ENCODE measurements at places on chromosomes 7 and 10.
A peak's percentile ranks its signal among the peaks of the same experiment; 100 is the strongest.

DNA sequence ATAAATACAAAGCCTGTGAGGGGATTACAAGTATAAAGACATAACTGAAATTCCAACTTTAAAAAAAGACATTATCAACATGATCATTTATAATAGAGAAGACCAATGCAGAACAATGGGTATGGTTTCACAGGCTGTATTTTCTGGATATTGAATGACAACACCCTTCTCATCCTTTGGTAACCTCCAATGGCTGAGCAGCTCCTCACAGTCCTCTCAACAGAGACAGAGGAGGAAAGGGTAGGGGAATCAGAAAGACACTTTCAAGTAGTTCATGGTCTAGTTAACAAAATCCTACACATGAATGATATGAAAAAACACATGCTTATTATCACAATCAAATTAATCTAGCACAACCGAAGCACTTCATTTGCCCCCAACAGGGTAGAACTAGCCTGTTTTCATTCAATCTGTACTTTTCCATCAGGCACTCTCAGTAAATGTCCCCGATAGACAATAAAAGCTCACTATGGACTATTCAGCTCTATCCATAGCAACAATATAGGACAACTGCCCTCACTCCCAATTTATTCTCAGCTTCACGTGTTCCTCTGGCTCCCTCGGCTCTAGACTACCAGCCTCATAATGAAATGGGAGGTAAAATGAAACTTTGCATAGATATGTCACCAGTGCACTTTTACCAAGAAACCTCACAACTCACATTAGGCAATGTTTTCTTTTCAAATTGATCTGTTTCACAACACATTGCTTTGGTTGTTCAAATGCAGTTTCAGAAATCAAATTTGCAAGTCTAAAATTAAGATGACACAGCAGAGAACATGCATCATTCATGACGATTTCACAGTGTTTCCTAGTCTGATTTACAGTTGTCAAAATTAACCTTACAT, 211.4 kb downstream of the THSD7A start:
- DNase-seq, result no peak

DNA sequence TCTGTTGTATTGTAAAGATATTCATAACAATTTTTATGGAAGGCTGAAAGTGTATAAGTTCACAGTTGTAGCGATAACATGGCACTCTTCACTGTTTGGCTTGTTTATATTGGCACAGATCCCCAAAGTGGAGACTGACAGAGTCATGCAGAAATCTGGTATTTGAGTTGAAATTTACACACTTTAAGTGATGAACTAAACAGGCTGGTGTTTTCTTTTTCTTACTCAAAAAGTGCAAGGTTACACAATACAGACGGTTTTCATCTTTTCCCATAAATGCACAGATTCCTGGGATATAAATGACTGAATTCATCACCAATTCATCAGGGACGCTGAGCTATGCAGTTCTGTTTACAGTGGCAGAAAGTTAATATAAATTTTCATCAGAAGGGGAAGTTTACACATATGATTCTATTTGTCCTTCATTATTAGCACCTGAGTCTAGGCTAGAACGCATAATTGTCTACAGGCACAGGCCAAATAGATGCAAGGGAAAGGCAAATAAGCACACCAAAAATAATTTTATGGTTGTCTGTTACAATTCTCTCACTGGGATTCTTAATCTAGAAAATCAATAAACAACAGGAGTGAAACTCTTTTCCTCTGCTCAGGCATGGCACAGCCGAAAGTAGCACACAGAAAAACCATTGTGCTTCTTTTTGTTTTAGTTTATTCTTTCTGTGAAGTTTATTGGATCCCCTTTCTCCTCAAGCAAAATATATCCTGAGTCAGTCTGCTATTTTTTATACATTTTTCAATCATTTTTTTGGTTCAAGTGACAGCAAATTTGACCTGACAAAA, 88.0 kb downstream of the FOXP2 start:
- no peak for DNase-seq

DNA sequence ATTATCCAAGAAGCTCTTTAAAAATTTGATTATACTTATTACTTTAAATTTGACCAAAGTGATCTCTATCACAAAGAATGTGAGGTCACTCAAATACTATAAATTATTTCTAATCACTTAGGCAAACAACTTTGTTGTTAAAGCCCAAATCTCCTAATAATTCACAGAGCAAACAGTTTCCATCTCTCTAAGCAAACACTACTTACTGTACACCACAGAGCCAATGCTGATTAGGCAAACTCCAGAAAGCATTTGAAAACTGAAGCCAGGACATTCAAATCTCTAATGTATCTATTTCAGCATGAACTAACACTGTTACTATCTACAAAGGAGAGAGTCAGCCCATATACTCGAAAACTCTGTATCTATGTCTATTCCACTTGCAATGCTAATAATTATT, 107.1 kb downstream of the RNF32 start:
- DNase-seq, result no peak

- DNase-seq, result no peak
Observed at GRCh38 chr7:55086413-55087201, 67.8 kb downstream of the EGFR start.

- DNase-seq, result peak; percentile 83
Observed at GRCh38 chr7:36207451-36208291, 54.6 kb downstream of the EEPD1 start.

- DNase-seq, result no peak
Observed at GRCh38 chr10:75475460-75476182, 44.2 kb downstream of the LRMDA start.

- DNase-seq, result no peak
Observed at GRCh38 chr10:127349737-127350136, 153.3 kb upstream of the INSYN2A start.

DNA sequence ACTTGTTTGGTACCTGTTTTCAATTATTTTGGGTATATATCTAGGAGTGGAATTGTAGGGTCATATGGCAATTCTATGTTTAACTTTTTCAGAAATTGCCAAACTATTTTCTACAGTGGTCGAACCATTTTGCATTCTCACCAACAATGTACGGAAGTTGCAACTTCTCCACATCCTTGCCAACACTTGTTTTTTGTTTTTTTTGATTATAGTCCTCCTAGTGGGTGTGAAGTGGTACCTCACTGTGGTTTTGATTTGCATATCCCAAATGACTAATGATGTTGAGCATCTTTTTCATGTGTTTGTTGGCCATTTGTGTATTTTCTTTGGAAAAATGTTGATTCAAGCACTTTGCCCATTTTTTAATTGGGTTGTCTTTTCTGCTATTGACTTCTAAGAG, 122.1 kb downstream of the RPS24 start:
- DNase-seq, result no peak

- peak; percentile 52 for DNase-seq
Observed at GRCh38 chr7:139887992-139888481, 59.0 kb downstream of the TBXAS1 start.

Measured in Ammon's horn (tissue), 1 donor.